ENCODE measurements at places on chromosomes 7 and 10.
A peak's percentile ranks its signal among the peaks of the same experiment; 100 is the strongest.

GRCh38 chr7:121382473-121382872 lies 13.6 kb downstream of the FAM3C start:
- DNase-seq: no peak

- DNase-seq: no peak
Measured at GRCh38 chr10:9228771-9229170, 1174.3 kb downstream of the GATA3 start.

DNA sequence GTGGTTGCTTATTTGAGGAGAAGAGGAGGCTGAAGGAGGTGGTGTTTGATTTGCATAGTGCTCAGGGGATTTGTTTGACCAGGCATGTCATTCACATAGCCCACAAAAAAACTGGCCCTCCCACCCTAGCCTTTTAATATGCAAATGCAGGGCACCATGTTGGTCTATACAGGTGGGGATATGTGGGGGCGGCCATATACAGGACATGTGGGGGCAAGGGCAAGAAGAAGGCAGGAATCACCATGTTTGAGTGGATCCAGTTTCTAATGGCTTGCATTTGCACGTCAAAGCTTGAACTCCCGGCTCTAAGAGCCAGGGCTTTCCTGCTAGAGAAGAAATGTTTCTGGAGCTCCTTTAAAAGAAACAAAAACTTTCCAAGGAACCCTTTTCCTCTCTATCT lies 541.0 kb downstream of the ZWINT start:
- DNase-seq: no peak

DNA sequence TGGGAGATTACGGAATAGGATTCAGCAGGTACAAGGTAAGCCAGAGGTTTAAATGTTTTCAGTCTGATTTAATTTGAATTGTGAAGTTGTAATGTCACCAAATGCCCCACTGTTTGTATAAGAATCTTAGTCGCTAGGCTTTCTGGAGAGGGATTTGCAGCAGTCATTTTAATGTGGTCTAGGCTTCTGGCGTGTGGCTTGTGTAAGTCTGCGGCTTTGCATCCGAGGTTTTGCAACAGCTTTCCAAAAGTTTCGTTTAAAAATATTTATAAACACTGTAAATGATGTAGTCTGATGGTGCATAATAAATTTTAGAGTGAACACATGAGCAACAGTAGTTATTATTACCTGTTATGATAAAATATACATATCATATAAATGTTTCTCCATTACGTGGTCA lies 26.1 kb upstream of the BHLHA15 start:
- DNase-seq: no peak

- DNase-seq: no peak
Measured at GRCh38 chr10:20767028-20767427, 130.1 kb downstream of the NEBL start.

- DNase-seq: no peak
Measured at GRCh38 chr10:115628616-115629015, 535.5 kb downstream of the ATRNL1 start.

GRCh38 chr10:124448696-124449169 lies 1.1 kb downstream of the NKX1-2 start:
- no peak for DNase-seq

DNA sequence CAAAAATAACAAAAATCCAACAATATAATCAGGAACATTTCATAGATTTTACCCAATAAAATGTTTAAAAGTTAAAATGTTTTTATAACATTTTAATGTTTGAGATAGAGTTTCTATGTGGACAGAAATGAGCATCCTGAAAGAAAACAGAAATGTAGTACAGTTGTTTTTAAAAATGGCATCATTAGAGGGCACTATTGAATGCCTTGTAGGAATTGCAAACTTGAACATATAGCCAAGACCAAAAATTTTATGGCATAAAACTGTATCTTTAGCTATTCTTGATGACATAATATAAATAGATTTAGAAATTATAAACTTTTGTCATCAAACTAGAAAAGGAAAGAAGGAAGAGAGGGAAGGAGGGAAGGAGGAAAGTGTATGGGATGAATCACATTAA lies 1372.7 kb downstream of the GATA3 start:
- DNase-seq: no peak

- DNase-seq: no peak
Measured at GRCh38 chr10:60182691-60183090, 207.0 kb downstream of the ANK3 start.

- DNase-seq: no peak
Measured at GRCh38 chr7:17507717-17508116, 209.3 kb downstream of the AHR start.

- no peak for DNase-seq
Measured at GRCh38 chr10:113061054-113061430, 111.0 kb downstream of the TCF7L2 start.

DNA sequence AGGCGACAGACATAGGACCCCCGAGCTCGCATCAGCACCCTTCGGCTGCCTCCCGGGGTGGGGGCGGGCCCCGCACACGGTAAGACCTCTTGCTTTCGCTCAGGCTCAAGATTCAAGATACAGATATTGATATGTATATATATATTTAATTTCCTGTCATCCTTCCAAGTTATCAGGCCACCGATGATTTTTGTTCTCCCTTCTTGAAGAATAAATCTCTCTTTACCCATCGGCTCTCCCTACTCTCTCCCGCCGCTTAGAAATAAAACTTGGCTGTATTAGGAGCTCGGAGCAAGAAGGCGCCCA lies 603 bp downstream of the ADRA2A start:
- no peak for DNase-seq

DNA sequence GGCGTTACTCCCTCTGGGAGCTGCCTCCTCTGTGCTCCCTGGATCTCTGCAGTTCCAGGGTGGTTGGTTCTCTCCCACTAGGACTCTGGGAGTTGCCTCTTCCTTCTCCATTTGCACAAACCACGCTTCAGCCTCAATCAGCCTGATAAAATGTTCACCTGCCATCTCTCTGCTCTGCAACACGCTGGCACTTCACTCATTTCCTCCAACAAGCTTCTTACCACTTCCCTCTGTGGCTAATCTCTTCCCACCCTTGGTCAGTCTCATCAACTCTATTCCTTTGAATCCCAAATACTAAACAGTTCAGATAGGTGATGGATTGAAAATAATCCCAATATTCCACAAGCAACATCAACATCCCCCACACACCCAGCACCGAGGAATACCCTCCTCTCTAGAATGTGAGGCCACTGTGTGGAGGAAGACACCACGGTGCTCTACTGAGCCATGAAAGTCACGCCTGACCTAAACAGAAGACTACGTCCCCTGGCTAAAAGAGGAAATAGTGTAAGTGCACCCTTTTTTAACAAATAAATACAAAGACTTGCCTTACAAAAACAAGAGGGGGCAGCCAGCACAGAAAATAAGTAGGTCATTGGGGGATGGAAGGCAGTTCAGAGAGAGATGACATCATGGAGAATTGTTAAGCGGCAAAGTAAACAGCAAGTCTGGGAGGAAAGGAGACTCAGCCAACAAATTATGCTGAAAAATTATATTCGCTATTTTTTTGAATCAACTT lies 1.9 kb upstream of the FAM170B start:
- DNase-seq: no peak

GRCh38 chr7:5780801-5781496 lies 514 bp downstream of the RNF216 start:
- DNase-seq: no peak

DNA sequence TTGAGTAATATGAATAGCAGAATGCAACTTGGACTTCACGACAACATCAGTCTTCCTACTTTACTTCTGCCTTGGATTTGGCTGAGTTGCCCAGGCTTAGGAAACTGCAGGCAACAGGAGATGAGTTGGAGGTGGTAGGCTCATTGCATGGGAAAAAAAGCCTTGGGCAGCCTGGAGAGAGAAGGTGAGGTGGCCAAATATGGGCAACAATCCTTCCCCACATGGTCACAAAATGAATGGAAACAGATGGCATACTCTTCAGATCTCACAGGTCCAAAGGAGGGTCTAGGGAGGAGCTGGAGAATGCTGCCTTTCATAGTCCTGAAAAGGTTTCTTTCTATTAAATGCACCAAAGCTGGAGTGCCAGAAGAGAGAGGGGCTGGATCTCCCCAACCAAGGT lies 128.6 kb upstream of the AOAH start:
- no peak for DNase-seq

- DNase-seq: no peak
Measured at GRCh38 chr10:125034675-125035074, 92.8 kb downstream of the ZRANB1 start.

DNA sequence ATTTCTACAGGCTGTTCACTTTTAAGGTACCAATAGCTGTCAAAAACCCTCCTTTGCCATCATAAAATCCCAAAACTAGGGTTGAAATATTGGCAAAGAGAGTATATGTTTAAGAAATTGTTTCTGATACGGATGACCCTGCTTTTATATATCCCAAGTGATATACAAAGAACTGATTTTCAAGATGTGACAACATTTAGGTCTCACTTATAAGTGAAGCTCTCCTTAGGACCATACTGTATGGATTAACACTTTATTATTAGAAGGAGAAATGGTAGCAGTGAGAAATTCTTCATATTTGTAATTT lies 11.0 kb upstream of the CRPPA start:
- no peak for DNase-seq

DNA sequence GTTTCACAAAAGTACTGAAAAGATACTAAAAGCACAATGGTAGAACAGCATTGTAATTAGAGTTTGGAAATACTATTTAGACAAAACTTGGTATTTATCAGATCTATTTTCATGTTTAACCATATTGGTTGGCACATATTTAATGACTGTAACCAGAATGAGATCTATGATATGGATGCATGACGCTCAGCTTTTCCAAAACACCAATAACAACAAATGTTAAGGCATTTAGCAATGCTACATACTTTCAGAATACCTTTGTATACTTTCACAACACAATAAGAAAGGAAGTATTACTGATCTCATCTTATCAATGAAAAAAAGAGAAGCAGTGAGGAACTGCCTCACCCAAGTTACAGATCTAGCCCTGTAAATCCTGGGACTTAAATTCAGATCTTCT lies 74.8 kb downstream of the THSD7A start:
- DNase-seq: no peak

- no peak for DNase-seq
Measured at GRCh38 chr10:104778371-104778770, 137.3 kb downstream of the SORCS3 start.

GRCh38 chr10:48659790-48660189 lies 24.9 kb upstream of the WDFY4 start:
- peak; percentile 48 for DNase-seq

DNA sequence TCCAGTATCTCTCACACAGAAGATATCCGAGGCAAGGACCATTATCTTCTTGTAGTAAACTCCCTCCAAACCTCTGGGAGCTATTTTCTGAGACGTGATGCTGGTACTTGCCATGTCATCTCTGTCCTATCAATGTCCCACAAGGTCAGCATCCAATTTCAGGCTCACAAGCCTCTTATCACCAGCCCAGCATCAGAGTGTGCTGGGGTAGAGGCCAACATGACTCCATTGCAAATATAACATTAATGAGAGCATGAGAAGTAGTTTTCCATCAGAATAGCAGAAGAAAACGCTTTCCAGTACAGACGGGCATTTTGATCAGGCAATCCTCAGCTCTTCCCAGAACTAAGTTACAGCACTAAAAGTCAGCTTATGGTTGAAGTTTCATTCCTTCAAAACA lies 5.6 kb downstream of the MORN4 start:
- no peak for DNase-seq

GRCh38 chr7:51256209-51256781 lies 60.3 kb downstream of the COBL start:
- no peak for DNase-seq

DNA sequence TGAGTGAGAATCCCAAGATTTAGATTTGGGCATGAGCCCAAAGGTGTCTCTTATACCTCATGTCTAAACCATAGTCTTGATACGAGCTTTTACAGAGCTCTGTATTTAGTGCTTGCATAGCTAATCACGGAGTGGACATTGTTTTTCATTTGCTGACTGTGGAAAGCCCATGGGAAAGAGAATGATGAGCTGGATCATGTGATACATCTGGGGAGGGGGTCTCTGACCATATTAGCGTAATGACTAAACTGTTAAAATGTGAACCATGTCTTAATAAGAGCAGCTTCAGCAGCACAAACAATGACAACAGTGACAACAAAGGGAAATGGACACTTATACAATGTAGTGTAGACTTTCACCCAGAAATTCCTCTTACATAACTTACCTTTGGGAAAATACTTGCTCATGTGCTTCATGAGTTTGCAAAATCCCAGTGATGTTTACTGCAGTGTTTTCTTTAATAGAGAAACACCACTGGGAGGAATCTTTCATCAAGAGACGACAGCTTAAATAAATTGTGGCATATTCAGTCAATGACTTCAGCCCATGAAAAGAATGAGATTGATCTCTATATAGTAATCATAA lies 44.0 kb upstream of the ITGB1 start:
- no peak for DNase-seq
